ENCODE measurements at places on chromosomes 5 and 9.

GRCh38 chr9:22395687-22396141 lies 50.9 kb upstream of the DMRTA1 start:
- DNase-seq = no peak

GRCh38 chr9:126783949-126784348 lies 20.9 kb upstream of the ZBTB43 start:
- DNase-seq = no peak

- no peak for DNase-seq
Measured at GRCh38 chr5:5619546-5619945, 197.1 kb downstream of the ICE1 start.

DNA sequence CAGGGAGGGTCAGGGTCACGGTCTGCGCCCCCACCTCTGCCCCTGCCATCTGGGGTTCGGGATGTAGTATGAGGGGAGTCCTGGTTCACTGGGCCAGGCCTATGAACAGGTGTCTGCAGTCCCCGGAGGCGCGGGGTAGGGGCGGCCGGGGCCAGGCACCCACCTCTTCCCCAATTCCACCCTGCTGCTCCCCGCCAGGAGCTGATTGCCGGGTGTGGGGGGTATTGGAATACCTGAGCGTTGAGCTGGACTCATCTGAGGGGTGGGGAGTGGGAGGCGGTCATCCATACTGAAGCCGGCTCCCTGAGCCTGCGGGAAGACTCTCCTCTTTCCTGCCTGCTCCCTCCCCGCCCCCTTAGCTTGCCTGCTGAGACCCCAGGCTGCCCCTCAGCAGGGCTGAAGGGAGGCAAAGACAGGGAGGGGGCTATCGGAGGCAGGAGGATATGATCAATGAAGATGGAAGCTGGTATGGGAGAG lies 679 bp downstream of the SLC6A7 start:
- no peak for DNase-seq

GRCh38 chr5:60842871-60843385 lies 1.1 kb downstream of the ELOVL7 start:
- no peak for DNase-seq

GRCh38 chr5:171419688-171420430 lies 412 bp downstream of the FGF18 start:
- DNase-seq = no peak

DNA sequence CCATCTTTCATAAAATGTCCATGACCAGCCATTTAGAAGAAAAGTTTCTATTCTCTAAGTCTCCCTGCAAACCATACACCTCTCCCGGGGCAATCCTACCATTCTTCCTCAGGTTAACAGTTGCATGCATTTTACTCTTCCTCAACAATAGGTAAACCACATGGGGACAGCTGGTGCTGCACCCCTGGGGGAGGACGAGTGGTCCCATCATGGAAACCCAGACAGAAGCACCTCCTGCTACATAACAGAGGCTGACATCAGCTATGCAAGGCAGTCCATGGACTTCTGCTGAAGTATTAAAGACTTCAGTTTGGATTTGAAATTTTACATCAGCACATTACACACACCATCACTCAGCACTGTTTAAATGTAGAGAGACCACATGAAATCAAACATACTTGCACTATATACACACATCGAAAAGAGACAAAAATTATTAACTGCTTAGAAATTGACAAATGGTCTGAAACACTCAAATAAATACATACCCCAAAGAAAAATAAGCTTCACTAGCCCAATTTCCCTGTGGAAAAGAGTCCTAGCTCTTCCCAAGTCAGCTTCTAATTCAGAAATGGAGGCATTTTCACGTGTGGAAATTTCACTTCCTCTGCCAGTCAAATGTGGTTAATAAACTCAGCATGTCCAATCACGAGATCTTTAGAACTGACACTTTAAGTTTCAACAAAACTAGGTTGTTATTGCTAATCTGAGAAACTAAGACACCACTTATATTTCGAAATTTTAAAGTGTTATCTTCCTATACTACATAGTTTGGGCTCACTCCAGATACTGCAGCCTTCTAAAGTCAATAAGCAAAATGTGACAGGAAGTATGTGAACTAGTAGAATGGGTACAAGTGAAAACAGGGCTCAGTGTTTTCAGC lies 173.4 kb downstream of the ROR2 start:
- no peak for DNase-seq

- no peak for DNase-seq
Measured at GRCh38 chr5:154273963-154274827, 83.7 kb downstream of the GALNT10 start.

DNA sequence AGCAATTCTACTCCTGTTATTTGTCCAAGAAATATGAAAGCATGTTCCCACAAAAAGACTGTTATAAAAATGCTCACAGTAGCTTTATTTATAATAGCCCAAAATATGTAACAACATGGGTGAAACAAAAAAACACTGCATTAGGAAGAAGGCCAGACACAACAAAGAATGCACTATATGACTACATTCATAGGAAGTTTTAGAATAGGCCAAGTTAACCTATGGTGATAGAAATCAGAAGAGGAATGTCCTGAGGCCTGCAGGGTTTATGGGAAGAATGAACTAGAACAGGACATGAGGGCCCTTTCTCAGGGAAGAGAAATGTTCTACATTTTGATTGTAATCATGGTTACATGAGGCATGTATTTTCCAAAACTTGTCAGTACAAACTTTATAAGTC lies 24.7 kb upstream of the TAS2R1 start:
- no peak for DNase-seq

GRCh38 chr5:169647566-169647965 lies 10.5 kb downstream of the DOCK2 start:
- no peak for DNase-seq

DNA sequence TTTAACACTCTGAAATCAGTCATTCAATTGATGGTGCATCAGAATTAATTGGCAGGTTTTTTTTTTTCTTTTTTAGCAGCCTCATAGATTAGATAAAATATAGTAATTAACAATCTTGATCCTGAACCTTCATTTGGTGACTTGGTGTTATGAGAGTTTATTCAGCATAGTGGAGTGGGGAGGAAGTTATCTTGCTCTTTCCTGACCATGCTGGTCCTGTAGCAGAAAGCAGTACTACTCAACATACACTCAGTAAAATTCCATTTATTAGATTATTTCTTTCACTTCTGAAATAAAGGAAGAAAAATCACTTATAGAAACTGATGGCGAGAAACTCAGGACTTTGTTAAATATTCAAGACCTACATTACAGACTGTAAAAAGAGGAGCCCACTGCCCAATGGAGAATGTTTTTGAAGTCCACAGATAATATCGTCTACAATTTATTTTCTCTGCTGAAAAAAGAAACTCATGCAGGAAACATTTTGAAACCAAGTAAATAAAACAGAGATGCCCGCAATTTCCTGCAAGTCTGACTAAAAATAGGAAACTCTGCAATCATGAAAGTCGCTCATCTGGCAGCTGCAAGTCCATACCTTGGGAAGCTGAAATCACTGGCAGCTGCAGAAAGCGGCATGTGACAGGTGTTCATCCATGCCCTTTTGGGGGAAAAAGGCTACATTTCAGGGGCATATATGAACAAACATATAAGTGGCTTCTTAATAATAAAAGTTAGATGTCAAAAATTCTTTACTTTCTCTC lies 233.2 kb upstream of the RFX3 start:
- DNase-seq = no peak

DNA sequence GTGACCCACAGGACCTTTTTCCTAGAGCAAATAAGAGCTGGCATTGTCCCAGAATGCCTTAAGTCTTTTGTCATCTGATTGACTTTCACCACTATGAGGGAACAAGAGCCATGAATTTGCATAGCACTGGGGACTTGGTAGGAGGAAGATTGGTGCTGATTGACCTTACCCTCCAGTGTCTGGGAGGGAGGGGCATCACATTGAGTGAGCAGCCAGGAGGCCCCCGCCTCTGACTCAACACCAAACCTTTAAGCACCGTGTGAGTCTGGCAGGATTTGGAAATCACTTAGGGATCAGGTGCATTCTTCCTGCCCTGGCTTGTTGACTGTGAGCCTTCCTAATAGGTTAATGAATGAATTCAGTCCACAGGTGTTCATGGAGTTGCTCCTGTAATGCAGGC lies 40.7 kb downstream of the WNK2 start:
- no peak for DNase-seq

DNA sequence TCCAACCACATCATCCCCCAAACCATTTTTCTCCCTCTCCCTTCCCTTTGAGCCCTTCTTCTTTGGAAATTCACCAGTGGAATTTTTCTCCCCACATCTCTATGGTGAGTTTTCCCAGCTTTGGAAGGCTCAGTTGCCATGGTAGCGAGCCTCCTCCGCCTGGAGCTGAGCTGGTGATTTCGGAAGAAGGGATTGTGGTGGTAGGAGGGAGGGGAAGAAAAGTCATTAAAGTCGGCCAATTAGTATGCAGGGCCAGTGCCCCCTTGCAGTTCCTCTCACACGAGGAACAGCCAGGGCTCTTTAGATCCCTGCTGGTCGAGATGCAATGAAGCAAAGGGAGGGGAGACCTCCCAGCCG lies 322.0 kb downstream of the NTRK2 start:
- DNase-seq = no peak

- no peak for DNase-seq
Measured at GRCh38 chr5:170430866-170431437, 41.8 kb upstream of the KCNMB1 start.

DNA sequence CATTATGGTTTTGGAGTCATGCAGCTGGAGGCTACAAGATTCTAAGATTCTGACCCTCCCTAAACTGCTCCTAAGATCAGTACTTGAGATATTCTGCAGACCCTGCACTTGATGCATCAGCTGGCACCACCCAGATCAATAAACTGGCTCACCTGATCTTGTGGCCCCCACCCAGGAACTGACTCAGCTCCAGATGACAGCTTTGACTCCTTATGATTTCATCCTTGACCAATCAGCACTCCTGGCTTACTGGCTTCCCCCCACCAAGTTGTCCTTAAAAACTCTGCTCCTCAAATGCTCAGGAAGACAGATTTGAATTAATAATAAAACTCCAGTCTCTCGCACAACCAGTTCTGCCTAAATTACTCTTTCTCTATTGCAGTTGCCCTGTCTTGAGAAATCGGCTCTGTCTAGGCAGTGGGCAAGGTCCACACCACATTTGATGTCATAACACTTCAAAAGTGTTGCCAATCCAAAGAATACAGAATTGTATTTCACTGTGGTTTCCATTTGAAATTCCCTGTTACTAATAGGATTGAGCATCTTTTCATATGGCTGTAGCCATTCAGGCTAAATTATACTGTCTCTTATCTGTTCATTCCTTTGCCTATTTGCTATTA lies 14.8 kb upstream of the SLC30A5 start:
- DNase-seq = no peak

GRCh38 chr5:65061250-65061973 lies 292.7 kb downstream of the CWC27 start:
- DNase-seq = no peak

GRCh38 chr5:19885040-19885824 lies 102.8 kb downstream of the CDH18 start:
- DNase-seq = no peak

GRCh38 chr5:175872287-175873087 lies 1.1 kb downstream of the CPLX2 start:
- DNase-seq = no peak

GRCh38 chr9:3835393-3835792 lies 309.6 kb upstream of the RFX3 start:
- no peak for DNase-seq

GRCh38 chr9:73230251-73230650 lies 78.6 kb downstream of the ANXA1 start:
- no peak for DNase-seq

DNA sequence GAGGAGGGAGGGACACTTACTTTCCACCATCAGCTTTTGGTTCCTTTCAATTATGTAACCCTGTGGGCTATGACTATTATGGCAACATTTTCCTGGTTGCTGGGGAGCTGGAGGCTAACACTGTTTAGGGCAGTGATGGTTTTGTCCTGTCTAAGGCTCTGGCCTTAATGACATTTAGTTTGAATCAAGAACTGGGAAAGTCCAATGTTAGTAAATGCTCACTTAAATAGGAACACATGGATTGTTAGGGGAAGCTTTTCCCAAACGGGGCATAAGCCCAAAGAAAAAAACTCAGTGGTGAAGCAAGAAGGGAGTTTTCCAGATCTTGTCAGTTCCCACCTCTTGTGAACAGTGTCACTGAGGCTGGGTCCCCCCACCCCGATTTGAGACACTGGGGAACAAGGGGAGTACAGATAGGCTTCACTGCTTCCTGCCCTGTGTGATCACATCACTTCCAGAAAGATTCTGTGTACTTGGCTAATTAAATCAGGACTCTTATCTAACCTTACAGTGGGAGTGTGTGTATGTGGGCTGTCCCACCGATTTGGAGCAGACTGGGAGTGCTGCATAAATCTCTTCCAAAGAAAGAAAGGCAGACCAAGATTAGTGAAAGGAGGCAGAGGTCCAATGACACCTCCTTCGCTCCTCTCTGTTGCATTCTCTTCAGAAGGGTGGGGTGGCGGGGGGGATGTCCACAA lies 206.4 kb downstream of the PTTG1 start:
- DNase-seq = no peak

GRCh38 chr5:126284977-126285696 lies 138.1 kb upstream of the GRAMD2B start:
- no peak for DNase-seq

DNA sequence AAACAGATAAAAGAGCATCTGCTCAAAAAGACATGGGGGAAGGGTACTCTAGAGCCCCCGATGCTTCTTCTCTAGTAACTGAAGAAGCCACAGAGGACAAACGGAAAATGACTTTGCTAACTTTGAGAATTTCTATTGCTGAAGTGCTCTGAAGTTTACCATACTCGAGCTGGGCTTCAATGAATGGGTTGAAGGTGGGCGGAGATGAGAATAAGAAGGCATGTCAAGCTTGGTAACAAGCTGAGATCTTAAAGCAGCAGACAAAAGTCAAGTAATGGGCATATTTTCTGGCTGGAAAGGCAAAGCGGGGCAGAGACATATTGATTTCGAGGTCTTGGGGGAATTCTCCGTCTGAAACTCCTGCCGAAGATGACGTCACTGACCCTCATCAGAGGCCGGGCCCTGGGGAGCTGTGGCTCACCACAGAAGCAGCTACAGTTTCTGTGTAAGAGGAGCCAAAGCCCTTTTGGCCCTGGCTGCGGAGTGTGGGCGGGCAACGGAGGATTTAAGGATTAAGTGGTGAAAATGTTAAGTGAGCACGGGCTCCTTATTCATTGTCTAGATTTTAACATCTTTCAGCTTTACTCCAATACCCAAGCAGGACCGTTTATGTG lies 115.8 kb upstream of the SLIT3 start:
- no peak for DNase-seq

- no peak for DNase-seq
Measured at GRCh38 chr5:113293975-113294310, 140.8 kb downstream of the TSSK1B start.

All from hematopoietic multipotent progenitor cell treated with erythropoietin and hydrocortisone succinate and interleukin-3 and kit ligand, for 15 days (in vitro differentiated cells).